ENCODE measurements at places on chromosomes 6 and 20.

- no peak for DNase-seq
Observed at GRCh38 chr6:168989421-168989820, 264.2 kb downstream of the THBS2 start.

GRCh38 chr6:144214622-144215401 lies 64.5 kb downstream of the STX11 start:
- no peak for DNase-seq

GRCh38 chr20:41119614-41120561 lies 17.5 kb upstream of the PLCG1 start:
- no peak for DNase-seq

DNA sequence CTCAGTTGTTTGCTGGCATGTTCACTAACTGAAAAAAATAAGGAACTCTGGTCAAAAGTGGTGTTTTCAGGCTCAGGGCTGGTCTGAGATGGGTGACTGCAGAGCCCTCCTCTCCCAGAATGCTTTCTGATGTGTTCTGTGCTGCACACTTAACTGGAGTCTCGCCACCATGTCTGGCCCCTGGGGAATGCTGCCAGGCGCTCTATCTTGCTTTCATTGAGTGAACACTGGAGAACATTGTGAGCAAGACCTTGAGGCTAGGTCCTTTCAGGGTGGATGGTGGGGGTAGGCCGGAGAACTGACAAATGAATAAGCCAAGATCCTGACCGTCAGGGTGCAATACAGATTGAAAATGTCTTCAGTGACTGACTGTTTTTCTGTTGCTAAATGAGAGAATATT lies 19.5 kb downstream of the PANK2 start:
- DNase-seq, result no peak

GRCh38 chr20:63023071-63023935 lies 16.5 kb upstream of the BHLHE23 start:
- no peak for DNase-seq

DNA sequence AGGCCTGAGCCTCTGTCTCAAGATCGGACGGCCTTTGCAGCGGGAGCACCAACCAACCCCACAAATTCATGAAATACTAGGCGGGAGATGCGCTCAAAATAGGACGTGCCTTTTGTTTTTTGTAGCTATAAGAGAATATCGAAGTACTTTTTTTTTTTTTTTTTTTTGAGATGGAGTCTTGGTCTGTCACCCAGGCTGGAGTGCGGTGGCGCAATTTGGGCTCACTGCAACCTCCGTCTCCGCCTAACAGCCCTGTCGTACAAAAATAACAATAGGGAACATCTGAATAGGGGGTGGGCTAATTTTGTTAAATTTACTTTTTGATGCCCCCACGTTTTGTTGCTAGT lies 5.9 kb upstream of the TUBB2A start:
- DNase-seq, result peak; percentile 32

DNA sequence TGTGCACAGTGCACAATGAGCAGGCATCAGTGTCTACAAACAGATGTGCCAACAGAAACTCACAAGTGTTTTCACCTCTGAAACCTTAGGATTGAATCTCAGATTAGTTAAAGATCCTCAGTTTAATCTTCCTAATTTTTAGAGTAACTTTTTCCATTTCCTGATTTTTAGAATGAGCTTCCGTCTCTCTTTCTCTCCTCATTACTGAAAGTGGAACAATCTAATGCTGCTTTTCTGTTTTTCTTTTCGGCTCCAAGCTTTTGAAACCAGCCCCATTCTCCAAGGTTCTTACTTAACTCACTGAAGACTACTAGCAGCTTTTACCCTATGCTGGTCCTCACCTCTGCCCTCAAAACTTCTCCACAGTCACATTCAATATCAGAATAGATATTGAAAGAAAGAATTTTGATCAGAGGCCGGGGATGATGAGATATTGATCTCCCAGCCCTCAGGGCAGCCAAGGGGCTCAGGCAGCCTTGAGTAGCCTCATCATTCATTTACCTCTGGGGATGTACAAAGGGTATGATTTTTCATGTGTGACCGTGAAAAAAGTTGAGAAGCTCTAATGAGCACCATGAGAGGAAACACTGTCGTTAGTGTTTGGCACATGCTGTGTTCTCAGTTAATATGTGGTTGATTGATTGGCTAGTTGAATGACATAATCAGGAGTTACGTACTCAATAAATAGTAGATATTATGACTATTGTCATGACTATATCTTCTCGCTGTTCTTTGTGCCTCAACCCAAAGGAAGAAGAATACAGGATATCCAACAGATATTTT lies 11.9 kb upstream of the STK38 start:
- no peak for DNase-seq

GRCh38 chr6:157094038-157094437 lies 229.3 kb downstream of the TMEM242 start:
- DNase-seq, result no peak

GRCh38 chr6:38445336-38445735 lies 194.4 kb downstream of the BTBD9 start:
- no peak for DNase-seq

DNA sequence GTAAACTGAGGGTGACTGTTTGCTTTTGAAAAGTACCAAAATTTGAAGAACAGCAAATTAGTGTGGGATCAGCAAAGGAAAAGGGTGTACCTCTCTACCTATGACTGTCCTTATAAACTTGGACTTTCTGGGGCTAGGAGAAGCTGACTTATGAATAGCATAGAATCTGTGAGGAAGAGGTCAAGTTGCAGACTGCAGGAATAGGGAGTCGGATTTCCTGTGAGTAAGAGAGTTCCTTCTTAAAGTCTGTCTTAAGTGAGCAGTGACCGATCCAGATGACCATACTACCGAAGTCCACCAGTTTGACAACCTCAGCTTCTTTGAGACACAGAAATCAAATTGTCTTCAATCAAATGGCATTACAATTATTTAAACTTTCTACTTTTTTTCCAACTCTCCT lies 708.7 kb downstream of the UTRN start:
- no peak for DNase-seq

DNA sequence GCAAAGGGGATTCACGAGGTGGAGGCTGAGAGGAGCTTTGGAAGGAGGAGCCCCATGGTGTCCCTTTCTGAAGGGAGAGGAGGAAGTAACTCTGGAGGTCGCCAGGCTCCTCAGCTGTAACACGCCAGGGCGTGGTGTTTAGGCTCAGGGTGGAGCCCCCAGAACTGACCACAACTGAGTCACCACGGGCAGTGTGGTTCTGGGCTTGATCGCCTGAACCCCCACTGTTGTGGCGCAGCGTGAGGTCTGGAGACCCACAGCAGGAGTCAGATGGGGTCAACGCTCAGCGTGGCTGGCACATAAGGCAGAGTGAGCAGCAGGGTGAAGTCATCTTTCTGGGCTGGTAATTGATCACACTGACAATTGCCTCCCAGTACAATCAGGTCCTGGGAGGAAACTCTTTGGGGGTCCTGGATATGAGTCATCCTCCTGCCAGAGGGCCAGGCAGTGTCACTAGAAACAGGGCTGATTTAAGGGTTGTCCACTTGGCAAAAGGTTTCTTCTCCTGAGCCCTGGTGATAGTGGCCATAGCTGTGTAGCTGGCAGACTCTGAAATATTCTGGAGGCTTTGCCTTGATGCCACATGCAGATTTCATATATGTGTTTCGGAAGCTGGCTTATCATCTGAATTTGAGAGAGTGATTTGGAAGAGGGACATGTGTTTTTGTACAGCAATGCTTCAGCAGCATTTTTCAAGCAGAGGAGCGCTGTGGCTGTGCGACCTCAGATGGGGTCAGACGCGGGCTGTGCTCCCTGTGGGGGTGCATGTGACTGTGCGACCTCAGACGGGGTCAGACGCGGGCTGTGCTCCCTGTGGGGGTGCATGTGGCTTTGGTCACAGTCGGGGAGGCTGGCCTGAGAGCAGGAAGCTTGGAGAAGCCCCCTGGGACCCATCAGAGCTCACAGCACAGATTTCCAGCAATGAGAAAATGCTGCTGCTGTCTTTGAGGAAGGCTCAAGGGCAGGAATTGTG lies 50.0 kb downstream of the SYNJ2 start:
- DNase-seq, result peak; percentile 57

- no peak for DNase-seq
Observed at GRCh38 chr6:25157183-25157582, 122.0 kb upstream of the CARMIL1 start.

GRCh38 chr6:63839485-63839884 lies 203.9 kb downstream of the PHF3 start:
- DNase-seq, result no peak

DNA sequence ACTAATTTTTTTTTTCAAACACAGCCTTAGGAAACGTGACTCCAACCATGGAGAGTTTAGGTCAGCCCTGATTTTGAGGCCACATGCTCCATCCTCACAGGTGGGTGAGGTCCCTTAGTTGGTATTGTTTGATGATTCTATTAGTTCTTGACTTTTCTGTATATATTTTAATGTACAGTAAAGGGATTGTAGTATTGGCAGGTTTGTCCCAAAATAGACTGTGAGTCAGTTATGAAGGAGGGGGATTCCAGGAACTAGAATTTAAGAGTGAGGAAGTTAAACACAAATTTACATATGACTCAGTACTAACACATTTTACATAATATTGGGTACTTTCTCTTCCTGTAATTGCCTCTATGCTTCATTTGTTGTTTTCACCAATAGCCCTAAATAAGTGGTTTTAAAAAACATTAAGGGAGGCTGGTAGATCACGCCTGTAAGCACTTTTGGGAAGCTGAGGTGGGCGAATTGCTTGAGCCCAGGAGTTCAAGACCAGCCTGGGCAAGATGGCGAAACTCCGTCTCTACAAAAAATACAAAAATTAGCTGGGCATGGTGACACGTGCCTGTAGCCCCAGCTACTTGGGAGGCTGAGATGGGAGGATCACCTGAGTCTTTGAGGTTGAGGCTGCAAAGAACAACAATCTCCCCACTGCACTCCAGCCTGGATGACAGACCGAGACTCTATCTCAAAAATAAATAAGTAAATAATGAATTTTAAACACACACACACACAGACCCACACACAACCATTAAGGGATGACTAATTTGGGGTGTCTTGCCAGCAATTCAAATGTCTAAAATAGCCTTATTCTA lies 81.8 kb downstream of the SGK1 start:
- DNase-seq, result no peak

DNA sequence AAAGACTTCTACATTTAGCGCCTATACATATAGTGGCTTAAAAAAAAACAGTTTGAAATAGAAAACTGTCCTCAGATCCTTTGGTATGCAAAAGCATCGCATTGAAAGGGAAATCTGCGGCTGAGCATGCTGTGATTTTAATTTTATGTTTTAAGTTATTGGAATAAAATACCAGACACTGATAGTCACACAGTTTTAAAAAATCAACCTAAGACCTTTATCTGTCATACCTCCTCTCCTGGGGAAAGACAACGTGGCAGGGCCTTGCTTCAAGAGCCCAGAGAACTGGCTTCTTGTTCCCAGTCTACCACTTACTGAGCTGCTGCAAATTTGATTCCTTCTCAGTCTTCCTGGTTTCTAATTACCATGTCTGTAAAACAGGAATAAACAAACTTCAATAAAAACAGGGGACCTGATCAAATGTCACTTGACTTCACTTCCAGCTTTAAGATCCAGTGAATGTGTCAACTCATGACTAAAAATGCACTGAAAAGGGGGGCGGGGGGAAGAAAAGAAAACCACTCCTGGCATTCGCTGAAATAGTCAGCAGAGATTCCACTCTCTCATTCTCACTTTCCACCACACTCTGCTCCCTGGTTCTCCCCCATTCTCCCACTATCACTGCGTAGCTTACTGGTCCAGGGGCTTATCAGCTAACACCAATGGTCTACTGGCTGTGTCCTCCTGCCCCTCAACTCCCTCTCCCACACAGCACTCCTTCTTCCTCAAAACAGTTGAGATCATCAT lies 494.7 kb upstream of the MARCKS start:
- DNase-seq, result no peak

- DNase-seq, result peak; percentile 69
Observed at GRCh38 chr6:2853769-2854395, 12.2 kb upstream of the SERPINB1 start.

- DNase-seq, result peak; percentile 88
Observed at GRCh38 chr6:15504581-15505350, 158.1 kb downstream of the DTNBP1 start.

GRCh38 chr20:21232546-21233280 lies 70.4 kb upstream of the XRN2 start:
- DNase-seq, result no peak

DNA sequence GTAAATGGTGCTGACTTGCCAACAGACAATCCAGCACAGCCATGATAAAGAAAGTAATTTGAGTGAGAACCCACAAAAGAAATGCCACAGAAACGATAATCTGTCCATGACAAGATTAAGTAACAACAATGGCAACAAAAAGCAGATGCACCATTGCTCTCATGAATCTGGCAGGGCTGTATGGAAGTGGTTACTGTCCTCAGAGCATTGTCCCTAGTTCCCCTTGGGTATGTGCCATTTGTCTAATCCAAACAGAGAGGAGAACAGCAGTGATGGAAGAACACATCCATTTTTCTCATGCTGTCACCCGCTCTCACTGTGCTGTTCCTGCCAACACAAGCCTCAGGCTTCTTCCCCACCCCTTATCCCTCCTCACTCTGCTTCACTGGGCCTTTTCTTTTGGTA lies 65.8 kb downstream of the REV3L start:
- peak; percentile 33 for DNase-seq

DNA sequence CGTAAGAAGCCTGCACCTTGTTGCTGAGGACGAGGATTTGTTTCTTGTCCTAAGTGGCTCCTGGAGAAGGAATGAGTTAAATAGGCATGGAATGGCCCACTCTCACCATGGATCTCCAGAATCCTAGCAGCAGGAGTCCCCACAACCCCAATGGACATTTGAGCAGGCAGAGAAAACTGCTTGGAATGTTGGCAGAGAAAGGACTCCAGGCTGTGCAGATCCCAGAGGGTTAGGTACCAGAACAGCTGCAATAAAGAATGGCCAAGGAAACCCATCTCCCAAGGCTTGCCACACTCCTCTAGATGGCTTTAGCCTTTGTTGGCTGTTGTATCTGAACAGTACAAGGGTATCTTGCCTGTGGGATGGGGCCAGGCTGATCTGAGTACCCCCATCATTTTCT lies 1415.7 kb upstream of the ADGRB3 start:
- DNase-seq, result no peak

GRCh38 chr6:165745492-165745891 lies 82.5 kb upstream of the PDE10A start:
- DNase-seq, result no peak

DNA sequence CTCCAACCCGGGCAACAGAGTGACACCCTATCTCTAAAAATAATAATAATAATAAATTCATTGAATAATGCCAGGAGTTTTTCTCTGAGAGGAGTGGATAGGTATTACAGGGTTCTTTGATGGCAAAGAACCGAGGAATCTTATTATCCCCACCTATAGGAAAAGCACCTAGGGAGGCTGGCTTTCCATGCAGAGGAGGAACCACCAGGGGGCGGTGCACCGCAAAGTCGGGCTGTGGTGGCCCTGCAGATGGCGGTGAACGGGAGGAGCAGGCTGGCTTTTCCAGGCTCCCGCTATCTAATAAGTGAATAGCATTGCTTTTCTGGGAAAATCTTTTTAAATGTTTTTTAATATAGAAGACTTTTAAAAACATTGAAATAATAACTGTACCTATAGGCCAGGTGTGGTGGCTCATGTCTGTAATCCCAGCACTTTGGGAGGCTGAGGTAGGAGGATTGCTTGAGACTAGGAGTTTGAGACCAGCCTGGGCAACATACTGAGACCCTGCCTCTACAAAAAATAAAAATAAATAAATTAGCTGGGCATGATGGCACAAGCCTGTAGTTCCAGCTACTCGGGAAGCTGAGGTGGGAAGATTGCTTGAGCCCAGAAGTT lies 864.2 kb downstream of the KIF16B start:
- no peak for DNase-seq

All from muscle of arm (tissue), 14 donors.